ENCODE measurements at places on chromosomes 16 and 17.

DNA sequence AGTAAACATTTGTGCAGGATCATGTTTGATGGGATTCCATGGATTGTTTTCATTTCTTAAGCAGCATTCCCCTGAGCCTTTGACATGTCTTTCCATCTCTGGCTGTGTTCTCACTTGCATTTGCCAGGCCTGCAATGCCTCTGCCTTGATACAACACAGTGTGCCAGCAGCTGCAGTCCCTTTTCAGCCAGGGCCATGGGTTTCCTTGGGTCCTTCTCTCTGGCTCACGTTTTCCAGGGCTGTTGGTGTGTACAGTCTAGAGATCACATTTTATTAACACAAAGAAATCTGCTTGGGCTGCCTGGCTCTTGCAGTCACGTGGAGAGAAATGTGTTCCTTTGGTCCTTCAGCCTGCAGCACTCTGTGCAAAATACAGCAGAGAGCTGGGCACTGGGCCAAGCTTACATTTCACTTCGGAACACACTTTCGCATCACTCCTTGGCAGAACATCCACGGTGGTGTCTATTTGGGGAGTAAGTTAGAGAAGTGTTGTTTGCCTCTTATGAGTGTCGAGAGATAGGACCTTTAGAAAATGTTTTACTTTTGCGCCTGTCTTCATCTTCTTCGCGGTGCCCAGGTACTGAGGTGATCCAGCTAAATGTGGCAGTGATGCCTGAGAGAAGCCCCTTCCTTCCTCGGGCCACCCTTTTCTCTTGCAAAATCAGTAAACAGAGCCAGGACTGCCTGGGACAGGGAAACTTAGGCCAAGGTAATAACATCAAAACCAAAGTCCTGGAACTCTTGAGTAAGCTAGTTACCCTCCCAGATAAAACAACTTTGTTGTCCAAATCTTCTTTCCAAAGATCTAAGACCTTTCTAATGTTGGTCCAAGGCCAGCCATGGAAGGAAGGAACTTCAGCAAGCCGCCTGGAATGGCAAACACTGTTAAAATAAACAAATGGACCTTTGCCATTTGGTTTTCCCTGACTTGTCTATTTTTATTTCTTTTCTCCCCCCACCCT, 20.9 kb downstream of the HLF start:
- DNase-seq, result no peak

- DNase-seq, result no peak
These were observed 23.1 kb downstream of the ACLY start for GRCh38 chr17:41895617-41896016.

- no peak for DNase-seq
These were observed 102.3 kb downstream of the CYTH1 start for GRCh38 chr17:78679495-78680395.

DNA sequence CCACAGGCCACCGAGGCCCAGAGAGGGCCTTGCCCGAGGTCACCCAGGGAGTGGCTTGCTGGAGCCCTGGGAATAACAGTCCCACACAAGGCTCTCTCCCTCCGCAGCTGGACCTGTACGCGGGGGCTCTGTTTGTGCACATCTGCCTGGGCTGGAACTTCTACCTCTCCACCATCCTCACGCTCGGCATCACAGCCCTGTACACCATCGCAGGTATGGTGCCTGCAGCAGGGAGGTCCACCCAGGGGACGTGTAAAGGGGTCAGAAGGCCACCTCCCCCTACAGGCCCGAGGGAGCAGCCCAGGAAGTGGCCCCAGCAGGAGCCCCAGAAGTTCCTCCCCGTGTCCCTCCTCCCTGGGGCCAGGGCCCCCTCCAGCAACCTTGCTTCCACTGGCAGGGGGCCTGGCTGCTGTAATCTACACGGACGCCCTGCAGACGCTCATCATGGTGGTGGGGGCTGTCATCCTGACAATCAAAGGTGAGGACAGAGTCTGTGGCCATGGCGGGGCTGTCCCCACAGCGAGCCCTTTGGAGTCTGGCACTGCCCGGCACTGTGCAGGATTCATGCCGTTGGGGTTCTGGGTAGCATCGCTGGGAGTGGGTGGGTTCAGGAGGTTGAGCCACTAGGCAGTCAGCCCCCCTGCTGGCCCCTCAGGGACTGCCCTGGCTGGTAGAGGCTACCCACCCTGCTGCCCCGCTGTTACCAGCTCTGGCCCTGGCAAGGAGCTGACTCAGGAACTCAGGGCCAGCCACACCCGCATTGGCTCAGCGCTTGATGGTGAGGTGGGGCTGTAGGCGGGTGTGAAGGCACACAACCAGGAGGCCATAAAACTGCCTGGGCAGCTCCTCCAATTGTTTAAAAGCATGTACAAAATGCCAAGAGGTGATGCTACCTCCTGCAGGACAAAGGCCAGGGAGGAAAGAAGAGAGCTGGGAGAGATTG, 17.3 kb downstream of the SLC5A10 start:
- no peak for DNase-seq

- DNase-seq, result no peak
These were observed 65.0 kb downstream of the CEP95 start for GRCh38 chr17:64571746-64572145.
